ENCODE measurements at places on chromosomes 7 and 10.
A peak's percentile ranks its signal among the peaks of the same experiment; 100 is the strongest.

DNA sequence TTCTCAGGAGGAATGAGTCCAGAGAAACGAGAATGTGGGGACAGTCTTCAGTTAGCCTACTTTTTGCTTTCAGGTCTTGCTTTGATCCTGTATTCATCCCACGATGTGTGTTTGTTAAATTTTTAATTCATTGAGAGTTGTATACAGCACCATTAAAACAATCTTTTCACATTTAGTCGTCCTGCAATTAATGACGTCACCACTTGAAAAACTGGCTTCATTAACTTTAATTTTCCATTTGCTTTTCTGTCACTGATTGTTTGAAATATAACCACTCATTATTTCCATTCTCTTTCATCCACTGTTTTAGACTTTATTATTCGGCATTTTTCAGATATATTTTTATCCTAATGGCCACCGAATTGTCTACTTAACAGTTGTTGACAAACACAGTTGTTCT lies 146.9 kb downstream of the TFEC start:
- DNase-seq, result no peak

GRCh38 chr7:125567686-125568085 lies 638.1 kb upstream of the POT1 start:
- DNase-seq, result no peak

GRCh38 chr7:41809940-41810576 lies 107.2 kb upstream of the INHBA start:
- DNase-seq, result no peak

DNA sequence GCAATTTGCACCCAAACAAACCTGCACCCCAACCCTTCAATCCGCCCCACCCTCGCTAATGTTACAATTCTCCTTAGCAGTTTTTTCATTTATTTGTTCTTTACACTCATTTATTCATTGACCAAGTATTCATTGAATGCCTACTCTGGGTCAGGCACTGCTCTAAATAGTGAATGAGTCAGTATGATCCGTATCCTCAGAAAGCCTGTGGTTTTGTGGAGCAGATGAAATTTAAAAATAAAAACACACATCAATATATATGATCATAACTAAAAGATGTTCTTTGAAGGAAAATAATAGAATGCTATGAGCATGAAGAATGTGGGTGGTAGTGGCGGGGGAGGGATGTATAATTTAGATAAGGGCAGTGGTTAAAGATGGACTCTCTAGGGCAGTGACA lies 13.3 kb downstream of the IFIT5 start:
- no peak for DNase-seq

DNA sequence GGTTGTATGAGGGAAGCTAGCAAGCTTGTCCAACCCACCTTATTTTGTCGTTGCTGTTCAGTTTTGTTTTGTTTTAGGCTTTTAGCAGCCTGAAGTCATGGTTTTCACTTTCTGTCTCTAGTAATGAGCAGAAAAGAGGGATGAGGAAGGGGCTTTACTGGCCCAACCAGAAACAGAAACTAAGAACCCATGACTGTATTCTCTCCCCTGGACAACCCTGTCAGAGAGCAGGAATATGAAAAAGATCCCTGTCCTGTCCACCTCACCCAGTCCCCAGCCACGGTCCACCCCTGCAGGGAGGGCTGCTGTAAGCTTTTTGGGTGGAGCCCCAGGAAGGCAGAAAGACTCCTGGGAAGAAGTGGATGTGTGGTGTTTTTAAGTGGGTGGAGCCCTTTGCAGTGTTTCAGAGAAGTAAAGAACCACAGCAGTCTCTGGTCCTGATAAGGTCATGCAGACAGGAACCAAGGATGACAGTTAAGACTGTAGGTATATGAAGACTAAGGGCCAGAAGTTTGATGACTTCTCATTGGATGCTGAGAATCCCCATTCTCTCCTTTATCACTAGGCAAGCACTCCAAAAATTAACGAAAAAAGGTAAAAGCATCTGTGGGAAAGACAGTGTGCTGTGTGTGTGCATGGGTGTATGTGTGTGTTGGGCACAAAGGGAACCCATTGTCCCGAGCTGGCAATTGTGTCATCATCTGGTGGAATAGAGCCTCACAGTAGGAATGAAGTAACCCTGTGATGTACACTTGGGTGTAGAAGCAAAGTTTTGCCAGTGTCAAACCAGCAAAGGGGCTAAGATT lies 13.8 kb downstream of the MRPL32 start:
- no peak for DNase-seq

DNA sequence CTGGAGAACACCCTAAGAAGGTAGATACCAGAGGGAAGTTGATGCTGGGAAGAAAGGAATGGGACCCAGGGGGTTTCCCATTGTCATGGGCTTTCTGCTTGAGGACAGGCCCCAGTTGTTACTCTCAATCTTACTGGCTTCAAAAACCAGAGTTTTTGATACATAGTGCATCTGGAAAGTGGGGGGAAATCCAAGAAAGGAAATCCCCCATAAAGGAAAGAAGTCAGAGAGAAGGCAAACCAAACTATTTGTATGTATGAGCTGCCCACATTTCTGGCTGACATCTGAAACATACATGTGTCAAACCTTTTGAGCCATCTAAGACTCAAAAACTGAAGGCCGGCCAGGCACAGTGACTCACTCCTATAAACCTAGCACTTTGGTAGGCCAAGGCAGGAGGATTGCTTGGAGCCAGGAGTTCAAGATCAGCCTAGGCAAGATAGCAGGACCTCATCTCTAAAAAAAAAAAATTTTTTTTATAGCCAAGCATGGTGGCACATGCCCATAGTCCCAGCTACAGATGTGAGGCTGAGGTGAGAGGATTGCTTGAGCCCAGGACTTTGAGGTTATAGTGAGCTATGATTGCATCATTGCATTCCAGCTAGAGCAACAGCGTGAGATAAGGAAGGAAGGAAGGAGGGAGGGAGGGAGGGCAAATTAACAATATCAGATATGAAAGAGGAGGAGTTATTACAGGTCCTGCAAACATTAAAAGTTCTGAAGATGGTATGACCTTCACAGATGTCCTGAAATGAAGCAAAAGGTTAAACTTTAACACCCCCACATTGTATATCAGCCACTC lies 6.7 kb upstream of the COA1 start:
- no peak for DNase-seq

- no peak for DNase-seq
Measured at GRCh38 chr7:79778786-79779770, 325.6 kb upstream of the MAGI2 start.

- DNase-seq, result no peak
Measured at GRCh38 chr7:144513334-144513733, 109.8 kb upstream of the NOBOX start.

DNA sequence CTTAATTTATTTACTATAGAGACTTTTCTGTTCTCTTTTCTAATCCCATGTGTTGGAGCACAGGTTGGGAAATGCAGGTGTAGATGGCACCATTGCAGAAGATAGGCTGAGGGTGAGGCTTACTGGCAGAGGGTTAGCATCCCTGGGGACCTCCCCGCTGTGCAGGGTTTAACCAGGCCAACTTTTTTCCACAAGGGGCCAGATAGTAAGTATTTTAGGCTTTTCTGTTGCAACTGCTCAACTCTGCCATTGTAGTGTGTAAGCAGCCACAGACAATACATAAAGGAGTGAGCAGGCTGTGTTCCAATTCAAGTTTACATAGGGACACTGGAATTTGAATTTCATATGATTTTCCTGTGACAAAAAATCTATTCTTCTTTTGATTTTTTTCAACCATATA lies 34.6 kb upstream of the AOAH start:
- no peak for DNase-seq

- DNase-seq, result peak; percentile 14
Measured at GRCh38 chr10:76303682-76304316, 872.4 kb downstream of the LRMDA start.

DNA sequence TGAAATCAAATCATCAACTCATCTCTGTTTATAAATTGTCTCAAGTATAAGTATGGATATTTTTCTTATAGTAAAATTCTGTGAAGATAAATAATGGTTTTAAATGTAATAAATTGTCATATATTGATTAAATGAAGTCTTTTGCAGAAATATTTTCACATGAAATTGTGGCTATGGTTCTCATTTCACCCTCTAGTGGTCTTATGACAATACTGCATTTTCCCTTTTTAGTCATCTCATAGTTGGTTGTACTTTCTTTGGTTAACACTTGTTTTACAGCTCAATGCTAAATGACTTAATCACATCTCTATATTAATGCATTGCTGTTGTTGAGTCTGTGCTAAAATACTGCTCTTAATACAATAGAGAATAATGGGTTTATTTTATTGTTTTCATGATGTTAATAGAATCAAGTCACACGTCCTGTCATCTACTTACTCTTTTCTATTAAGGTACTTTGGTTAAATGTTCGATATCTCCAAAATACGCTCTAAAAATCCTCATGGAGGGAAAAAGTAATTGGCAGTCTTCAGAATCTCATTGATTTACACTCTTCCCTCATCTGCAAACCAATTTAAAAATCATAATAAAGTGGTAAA lies 38.0 kb upstream of the CACNA2D1 start:
- DNase-seq, result no peak

DNA sequence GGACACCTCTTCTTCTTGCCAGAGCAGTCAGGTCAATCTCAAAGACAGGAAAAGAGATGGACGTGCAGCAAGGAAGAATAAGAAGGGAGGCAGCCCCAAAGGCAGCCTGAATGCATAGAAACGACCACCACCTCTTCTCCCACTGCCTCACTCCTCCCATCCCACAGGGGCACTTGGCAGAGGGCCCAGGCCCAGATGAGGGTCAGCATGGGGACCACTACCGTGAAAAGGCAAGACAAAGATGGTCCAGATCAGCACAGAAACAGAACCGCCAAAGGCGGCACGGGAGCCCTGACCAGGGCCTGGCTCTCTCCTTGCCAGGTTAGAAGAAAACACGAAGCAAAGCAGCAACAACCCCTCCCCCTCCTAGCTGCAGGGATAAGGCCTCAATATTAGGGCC lies 1.9 kb upstream of the NDST2 start:
- no peak for DNase-seq

Measured in cerebellar nuclear complex (tissue), 1 donor.